Fibroblast of skin of right quadriceps (primary cell): ENCODE measurements at places on chromosomes 11 and 22.

DNA sequence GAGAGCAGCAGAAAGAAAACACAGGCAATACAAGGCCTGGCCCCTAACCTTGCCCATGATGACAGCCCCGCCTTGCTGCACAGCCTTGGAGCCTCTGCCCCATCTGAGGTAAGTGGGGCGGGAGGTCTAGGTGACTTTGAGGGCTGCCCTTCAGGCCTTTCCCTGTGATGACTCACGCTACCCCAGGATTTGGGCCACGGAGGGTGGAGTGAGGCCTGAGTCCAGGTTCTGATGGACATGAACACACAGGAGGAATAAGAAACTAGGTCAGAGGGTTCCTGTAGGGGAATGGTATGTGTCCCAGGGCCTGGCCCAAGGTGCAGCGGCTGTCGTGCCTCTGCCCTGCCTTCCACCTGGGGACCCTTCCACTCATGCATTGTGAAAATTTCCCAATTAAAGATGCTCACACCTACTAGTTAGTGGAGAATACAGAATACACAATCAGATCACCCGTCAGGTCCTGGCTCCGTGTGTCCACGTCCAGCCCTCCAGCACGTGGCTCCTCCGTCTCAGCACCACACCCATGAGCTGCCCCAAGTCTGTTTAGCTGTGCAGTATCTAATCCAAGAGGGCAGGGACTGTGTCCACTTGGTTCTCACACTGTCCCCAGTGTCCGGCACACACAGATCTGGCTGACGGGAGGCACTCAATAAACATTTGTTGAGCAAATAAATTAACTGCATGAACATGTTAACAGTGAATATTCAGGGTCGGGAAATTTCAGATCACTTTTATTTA, 111.0 kb downstream of the CHST1 start:
- no peak for DNase-seq

- DNase-seq = peak; percentile 37
Measured at GRCh38 chr11:70298243-70298915, 27.9 kb downstream of the PPFIA1 start.

DNA sequence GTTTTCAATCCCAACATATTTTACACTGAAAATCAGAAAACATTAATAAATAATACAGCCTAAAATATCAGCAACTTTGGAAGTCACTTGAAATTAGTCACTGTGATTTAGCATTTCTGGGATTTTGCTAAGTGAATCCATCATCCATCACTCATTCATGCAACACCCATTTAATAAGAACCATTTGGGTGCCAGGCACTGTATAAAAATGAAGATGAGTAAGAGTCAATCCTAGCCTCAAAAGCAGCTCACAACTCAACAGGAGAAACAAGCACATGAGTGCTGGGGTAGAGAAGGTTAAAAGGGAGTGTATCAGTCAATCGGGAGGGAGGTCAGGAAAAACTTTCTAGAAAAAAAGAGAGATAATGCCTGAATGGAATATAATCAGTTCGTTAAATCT, 77.9 kb downstream of the PGR start:
- no peak for DNase-seq

DNA sequence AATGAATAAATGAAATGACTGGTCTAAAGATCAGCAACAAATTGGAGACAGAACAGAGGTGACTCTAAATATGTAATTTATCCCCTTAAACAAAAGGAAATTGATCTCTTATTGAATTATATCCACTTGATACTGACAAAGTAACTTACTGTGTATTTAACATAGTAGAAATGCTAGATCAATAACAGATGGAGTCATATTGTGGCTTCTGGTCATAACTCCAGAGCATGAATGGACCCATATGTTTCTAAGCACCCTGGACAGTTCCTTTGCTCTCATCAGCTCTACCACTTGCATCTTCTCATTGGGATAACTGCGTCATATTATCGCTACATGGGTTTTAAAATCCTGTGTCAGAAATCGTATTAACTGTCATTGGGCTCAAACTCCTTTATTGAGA, 222.3 kb downstream of the ETS1 start:
- peak; percentile 78 for DNase-seq

DNA sequence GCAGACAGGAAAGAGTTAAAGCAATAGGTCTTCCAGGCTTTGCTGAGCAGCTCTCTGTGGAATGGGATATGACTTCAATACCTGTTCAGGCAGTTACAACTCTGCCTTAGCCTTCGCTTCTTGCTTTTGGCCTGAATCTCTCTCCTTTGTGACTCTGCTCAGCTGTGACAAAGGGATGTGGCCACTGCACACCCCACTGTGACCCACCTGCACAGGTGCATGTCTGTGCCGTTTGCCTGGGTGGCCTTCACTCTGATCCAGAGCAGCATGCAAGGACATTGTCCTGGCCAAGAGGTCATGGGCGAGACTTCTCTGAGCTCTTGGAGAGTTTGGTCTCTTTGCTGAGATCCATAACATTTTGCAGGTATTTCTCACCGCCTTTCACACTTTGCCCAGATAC, 891.3 kb downstream of the BRD1 start:
- no peak for DNase-seq

DNA sequence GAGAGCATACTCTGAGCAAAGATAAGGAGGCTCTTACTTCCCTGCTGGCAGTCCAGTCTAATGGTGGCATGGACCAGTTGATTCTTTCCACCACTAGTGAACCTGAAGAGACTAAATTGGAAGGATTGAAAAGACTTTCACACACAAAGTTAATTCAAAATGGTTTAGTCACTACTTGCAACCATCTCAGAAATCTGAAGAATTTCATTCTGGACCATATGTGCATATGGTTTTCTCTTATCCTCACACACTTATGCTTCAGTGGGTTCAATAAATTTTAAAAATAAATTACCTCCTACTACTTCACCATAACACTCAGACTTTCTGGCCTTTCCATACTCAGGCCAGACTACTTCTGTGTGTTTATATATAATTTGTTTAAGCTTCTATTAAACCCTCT, 44.7 kb downstream of the CADM1 start:
- peak; percentile 88 for DNase-seq

DNA sequence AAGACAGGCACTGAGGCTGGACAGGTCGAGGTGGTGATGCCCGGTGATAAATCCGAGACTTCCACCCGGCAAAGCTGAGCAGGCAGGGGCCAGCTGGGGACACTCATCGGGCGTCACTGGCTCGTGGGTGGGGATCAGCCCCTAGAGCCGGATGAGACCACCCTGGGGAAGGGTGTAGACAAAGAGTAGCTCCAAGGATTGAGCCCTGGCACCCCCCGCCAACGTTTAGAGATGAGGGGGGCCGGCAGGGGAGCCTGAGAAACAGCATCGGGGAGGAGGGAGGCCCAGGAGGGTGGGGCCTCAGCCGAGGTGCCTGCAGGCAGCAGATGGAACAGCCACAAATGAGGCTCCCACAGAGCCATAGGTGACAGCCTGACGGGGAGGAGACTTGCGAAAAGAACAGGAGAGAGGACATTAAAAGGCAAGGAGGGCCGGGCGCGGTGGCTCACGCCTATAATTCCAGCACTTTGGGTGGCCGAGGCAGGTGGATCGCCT, 27.4 kb upstream of the CBX7 start:
- no peak for DNase-seq

GRCh38 chr11:124467381-124467927, 22.0 kb upstream of the OR8B8 start:
- no peak for DNase-seq

GRCh38 chr11:69044111-69045013, 4.4 kb upstream of the TPCN2 start:
- DNase-seq = peak; percentile 88

DNA sequence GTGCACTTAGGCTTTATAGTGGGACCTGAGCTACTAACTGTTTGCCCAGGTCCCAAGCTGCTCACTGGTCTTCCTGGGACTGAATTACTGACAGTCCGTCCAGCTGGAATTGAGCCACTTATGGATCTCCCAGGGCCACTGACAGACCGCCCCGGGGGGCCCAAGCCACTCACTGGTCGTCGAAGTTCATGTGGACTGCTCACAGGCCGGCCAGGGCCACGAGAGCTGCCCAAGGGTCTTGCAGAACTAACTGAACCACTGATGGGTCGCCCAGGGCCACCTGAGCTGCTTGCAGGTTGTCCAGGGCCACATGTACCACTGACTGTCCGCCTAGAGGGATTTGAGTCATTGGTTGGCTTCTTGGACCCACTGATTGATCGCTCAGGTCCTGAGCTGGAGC, 15.1 kb downstream of the MISFA start:
- no peak for DNase-seq

DNA sequence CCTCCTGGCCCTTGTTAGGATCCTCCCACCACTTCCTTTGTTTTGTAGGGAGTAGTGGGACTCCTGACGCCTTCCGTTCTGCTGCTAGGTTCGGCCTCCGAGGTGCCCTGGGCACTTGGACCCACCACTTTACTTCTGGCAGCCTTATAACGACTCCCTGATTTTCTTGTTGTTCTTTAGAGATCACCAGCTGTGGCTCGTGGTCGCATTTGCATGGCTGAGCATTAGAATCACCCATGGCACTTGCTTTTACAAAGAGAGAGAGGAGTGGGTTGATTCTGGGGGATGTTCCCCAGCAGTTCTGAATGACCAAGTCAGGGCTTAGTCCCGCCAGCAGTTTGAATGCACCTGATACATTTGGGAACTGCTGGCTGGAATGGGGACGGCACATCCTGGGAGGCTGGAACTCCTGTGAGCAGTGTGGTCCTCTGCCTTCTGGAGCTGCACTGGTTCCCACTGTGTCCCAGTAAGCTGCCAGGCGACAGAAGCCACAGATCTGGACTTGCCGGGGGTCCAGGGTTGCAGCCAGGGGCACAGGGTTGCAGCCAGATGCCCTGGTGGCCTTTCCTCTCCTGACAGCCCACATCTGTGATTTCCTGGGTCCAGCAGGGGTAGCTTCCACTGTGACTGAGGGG, 4.1 kb downstream of the TUB start:
- DNase-seq = no peak

GRCh38 chr22:48098243-48098920, 1335.9 kb downstream of the TBC1D22A start:
- no peak for DNase-seq

DNA sequence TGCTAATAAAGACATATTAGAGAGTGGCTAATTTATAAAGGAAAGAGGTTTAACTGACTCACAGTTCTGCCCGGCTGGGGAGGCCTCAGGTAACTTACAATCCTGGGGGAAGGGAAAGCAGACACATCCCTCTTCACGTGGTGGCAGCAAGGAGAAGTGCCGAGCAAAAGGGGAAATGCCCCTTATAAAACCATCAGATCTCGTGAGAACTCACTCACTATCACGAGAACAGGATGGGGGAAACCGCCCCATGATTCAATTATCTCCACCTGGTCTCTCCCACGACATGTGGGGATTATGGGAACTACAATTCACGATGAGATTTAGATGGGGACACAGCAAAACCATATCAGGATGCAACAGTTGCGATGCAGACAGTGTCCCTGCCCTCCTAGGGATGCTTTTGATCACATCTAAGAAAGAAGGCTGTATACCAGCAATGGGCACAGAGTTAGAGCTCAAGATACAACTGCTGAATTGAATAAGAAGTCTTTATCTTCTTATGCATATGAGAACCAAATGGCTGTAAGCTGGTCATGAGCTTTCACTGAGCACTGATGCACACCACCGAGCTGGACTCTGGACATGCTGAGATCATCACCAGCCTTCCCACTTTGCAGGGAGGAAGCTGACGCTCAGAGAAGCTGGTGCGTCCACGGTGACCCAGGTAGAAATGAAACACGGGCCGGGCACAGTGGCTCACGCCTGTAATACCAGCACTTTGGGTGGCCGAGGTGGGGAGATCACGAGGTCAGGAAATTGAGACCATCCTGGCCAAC, 255.2 kb downstream of the MN1 start:
- DNase-seq = no peak

GRCh38 chr11:106989078-106989455, 29.2 kb downstream of the GUCY1A2 start:
- peak; percentile 30 for DNase-seq

GRCh38 chr22:42820045-42820763, 36.9 kb downstream of the ARFGAP3 start:
- DNase-seq = peak; percentile 48

DNA sequence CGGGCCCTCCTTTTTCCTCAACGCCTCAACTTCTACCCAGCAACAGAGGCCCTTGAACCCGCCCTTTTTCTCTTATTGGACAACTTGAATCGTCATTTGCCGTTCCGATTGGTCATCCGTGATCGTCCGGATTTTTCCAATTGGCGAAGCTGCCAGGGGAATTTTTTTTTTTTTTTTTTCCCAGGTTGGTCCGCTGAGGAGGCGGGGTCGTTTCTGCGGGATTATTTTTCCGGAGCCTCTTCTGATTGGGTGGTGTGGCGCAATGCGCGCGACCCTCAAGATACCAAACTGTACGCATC, 465 bp upstream of the TTC9C start:
- peak; percentile 99 for DNase-seq

DNA sequence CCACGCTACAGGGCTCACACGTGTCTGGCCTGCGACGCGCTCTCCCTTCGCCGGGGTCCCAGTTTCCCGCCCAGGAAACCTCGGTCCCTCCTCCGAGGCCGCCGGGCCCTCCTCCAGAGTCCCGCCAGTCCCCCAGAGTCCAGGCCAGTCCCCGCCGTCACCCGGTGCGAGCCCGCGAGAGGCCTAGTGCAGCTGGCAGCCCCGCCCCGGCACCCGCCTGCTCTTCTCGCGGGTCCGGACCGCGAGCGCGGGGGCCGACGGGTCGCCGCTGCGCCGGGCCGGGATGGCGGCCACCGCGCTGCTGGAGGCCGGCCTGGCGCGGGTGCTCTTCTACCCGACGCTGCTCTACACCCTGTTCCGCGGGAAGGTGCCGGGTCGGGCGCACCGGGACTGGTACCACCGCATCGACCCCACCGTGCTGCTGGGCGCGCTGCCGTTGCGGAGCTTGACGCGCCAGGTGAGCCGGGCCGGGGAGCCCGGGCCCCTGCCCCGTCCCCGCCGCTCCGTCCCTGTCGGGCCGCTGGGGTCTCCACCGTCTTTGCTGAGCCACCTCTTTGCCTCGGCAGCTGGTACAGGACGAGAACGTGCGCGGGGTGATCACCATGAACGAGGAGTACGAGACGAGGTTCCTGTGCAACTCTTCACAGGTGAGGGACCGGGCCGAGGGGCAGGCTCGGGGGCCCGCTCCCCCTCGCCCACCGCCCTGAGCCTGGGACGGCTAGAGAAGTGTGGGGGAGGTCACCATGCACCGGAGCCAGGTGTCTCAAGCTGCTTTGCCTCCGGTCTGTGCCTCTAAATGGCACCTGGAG, at the start of gene PTPMT1:
PTPMT1 (plus strand) TSS at position 260 of the 809 bp plus-strand sequence; CDS start at position 284, 24 bp downstream.
- DNase-seq = peak; percentile 77

GRCh38 chr11:131354251-131354701, 16.1 kb upstream of the NTM start:
- peak; percentile 30 for DNase-seq

DNA sequence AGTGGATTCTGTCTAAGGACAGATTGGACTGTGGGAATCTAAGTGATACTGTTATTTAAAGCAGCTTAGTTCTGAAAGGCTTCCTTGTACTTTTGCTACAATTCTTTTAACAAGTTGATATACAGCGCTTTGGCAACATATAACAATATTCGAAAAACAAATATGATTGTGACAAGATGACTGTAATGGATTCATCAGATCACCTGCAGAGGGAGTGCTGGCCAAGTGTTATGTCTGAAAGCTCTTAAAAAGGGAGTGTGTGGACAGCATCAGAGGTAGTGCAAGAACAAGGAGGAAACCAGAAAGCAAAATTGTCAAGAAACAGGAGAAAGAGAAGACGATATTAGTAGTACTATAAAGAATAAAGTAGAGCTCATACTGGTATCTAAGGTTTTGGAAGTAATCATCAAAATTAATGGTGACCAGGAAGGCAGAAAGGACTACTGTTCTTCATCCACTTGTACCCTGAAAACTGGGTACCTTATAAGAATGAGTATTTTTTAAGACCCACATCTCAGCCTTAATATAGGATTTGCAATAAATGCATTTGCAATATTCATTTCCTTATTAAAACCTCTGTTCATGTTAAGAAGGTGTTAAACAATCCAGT, 1112.0 kb upstream of the CCDC90B start:
- DNase-seq = peak; percentile 31
